ENCODE measurements at places on chromosomes 16 and 17.

DNA sequence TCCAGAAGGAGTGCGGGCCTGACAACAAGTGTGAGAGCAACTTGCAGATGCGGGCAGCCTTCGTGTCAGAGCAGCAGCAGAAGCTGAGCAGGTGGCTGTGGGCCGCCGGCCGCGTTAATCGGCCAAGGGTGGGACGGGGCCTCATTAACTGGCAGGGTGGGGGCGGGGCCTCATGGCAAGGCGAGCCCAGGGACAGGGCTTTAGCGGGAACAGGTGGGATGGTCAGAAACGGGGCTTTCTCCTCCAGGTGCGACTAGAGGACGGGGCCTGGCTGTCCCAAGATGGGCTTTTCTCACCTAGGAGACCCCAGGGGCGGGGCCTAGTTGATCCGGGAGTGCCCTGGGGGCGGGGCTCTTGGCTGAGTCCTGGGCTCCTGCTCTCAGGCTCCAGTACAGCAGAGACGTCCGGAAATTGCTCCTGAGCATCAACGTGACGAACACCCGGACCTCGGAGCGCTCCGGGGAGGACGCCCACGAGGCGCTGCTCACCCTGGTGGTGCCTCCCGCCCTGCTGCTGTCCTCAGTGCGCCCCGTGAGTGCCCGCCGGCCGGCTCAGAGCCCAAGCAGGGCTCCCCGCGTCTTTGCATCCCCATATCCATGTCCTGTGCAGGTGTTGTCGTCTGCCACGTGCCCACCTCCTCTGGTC, 18.4 kb upstream of the PDK2 start:
- no peak for DNase-seq

DNA sequence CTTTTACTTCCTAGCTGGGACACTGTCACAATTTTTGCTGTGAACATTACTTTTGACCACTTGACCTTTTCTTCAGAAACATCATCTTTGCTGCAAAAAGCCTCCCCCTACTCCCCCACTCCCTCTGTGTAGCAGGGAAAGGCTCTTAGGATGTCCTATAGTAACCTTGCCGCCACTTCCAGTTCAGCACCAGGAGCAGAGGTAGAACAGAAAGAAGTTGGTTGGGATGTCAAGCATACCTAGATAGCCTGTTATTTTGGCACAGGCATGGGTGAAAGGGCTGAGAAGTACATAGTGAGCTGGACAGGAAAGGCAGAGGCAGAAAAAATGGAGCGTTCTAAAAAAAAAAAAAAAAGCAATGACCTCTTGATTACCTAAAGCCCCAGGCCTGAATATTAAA, 31.3 kb downstream of the SMIM36 start:
- no peak for DNase-seq

- no peak for DNase-seq
Measured at GRCh38 chr16:14232106-14232864, 161.2 kb downstream of the MRTFB start.

DNA sequence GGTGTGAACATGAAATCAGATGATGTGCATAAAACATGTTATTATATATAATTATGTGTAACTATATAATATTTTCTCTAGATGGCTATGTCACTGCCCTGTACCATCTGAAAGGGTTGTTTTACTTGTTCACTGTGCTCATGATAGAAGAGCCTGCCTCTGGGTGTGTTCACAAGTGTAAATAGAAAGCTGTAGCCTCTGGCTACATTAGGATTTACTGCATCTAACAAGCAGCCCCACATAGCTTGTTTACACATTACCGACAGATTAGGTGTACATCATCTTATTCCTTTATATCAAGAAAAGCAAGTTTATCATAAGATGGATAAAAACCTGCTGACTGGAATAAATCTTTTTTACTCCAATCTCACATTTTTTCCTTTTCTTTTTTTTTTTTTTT, 46.1 kb downstream of the CHD9 start:
- no peak for DNase-seq

DNA sequence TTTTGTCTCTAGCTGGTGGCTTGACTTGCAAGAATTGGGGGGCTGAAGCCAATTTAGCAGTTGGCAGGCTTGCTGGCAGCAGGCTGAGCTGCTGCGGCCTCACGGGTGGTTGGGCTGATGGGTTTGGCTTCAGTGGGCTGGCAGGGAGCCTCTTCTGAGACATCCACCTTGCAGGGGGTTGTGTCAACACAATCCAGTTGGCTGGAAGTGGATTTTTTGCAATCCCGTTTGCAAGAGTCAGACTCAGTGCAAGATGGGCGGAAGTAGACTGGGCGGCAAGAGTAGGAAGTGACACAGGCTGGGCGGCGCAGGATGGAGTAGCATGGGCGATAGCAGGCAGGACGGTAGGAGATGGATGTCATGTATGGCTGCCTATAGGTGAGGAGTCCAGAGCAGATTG, 1.5 kb downstream of the KRTAP16-1 start:
- no peak for DNase-seq

- peak; percentile 61 for DNase-seq
Measured at GRCh38 chr16:1770328-1771187, 785 bp downstream of the NME3 start.

DNA sequence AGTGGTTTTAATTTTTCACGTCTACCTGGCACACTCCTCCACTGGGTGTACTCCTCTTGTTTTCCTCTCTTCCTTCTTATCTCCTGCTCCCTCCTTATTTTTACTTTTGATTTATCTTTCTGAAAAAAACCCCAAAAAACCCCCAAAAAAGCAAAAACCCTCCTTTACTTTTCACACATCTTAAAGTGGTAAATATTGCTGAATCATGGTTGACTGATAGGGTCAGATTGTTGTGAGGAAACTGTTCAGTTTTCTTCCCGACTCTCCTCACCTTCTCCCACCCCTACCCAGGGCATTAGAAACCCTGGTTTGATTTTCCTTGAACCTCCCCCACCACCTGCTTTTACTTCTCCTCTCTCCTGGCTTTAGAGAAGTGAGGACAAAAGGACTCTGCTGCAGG, 25.4 kb downstream of the ARHGAP44 start:
- no peak for DNase-seq

- no peak for DNase-seq
Measured at GRCh38 chr17:69061721-69062556, 1.2 kb upstream of the ABCA9 start.

- no peak for DNase-seq
Measured at GRCh38 chr17:70658317-70658716, 489.0 kb downstream of the KCNJ2 start.

DNA sequence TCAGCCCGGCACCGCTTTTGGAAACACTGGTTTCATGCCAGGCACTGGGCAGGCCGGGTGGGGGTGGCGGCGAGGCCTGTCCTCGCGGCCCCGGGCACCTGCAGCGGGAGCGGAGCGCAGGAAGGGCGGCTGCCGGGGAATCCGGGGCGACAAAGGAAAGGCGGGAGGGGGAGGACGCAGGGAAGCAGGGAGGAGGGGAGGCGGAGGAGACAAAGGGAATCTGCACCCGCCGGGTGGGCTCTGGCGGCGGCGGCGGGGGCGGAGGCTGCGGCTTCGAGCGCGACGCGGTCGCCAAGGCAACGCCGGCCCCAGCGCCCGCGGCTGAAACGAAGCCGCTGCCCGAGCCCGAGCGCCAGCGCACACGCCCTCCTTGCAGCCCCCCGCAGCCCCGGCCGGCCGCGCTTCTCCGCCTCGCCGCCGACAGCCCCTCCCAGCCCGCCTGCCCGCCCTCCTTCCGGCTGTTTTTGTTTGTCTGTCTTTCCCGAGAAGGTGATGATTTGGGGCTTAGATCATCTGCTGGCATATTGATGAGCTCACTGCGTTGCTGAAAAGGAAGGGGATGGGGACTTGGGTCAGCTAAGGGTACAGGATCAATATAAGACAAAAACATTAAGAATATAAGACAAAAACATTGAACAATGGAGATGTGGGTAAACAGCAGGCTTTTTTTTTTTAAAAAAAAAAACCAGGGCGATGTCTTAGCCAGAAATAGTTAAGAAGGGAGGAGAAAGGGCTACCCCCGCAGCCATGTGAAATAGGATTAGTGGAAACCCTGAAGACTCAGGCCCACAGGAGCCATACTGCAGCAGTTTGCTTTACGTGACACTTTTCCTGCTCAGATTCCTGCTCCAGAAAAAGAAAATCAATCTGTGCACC, 32.7 kb downstream of the CDK5R1 start:
- peak; percentile 52 for DNase-seq

DNA sequence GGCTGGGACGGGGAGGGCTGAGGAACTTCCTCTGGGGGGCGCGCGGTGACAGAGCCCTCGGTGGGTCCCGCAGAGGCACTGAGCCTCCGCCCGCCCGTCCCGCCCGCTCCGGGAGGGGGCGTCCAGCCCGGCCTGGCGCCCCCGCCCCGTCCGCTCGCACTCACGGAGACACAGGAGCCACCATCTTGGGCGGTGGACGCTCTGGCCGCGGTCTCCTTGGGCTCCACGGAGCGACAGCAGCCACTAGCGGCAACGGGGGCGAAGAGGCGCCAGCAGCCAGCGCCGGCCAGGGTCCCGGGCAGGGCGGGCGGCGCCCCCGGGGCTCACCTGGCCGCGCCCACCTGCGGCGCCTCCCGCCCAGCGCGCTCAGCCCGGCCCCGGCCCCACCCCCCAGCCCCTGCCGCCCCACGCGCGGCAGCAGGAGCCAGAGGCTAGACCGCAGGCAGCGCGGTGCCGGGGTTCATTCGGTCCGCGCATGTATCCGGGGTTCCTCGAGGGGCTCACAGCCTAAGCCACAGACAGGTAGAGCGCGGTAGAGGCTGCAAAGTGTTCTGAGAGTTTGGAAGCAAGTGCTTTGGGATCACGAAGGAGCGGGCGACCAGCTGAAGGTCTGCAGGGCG, at the start of gene C17orf113:
TSS of gene C17orf113 (minus strand) at position 209 of the 620 bp plus-strand sequence. CDS start 7,225 bp downstream, outside the sequence.
- DNase-seq, result peak; percentile 14

DNA sequence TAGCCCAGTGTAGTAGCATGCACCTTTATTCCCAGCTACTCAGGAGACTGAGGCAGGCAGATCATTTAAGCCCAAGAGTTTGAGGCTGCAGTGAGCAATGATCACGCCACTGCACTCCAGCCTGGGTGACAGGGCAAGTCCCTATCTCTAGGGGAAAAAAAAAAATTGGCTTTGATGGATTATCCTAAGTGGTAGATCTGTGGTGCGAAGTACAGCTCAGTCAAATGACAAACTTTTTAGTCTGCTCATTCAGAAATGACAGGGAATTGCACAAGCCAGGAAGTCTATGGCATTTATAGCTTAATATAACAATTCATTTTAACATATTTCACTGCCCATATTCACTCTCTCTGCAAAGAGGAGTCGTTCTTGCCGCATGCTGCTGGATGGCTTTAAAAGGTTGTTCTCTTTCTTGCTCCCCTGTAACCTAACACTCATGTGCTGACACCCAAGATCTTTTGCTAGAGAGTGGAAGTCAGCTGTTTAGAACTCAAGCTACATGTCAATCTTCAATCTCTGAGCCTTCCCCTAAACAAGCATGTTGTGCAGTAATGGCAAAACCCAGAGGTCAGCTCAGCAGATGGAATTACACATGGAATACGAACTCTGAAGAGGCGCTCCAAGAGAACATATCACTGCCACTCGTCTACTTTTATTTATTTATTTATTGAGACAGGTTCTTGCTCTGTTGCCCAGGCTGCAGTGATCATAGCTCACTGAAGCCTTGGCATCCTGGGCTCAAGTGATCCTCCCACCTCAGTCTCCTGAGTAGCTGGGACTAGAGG, 32.8 kb downstream of the RNF157 start:
- DNase-seq, result no peak

DNA sequence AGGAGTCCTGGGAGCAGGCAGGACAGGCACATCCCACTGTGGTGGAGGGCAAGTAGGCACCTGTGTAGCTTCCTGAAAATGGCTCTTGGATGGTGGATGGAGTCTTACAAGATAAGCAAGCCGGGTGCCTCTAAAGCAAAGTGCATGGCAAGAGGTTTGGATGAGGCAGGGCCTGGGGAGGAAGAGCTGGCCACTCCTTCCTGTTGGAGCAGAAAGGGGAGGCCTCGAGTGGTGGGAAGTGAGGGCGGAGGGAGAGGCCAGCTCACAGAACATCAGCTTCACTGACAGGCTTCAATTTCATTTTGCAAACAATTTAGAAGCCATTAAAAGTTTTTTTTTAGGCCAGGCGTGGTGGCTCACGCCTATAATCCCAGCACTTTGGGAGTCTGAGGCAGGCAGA, 31.0 kb downstream of the CD300A start:
- DNase-seq, result no peak

DNA sequence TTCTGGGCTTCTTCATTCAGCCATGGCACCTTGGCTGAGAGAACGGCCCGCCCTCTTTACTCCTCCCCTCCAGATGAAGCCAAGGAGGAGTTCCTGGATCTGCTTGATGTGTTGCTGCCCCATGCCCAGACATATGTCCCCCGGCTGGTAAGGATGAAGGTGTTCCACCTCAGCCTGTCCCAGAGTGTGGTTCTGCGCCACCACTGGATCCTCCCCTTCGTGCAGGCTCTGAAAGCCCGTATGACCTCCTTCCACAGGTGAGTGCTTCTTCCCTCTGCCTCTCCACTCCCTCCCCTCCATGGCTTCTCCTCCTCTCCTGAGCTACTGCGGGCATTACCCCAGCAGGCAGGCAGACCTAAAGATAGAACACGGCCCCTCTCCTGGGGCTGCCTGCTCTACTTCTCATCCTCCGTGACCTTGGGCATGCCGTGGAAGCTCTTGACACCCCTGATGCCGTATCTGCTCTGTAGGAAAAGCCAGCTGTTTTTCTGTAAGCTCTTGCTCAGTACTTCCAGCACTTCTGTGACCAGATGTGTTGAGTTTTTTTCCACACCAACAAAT, 8.7 kb downstream of the USB1 start:
- DNase-seq, result no peak

DNA sequence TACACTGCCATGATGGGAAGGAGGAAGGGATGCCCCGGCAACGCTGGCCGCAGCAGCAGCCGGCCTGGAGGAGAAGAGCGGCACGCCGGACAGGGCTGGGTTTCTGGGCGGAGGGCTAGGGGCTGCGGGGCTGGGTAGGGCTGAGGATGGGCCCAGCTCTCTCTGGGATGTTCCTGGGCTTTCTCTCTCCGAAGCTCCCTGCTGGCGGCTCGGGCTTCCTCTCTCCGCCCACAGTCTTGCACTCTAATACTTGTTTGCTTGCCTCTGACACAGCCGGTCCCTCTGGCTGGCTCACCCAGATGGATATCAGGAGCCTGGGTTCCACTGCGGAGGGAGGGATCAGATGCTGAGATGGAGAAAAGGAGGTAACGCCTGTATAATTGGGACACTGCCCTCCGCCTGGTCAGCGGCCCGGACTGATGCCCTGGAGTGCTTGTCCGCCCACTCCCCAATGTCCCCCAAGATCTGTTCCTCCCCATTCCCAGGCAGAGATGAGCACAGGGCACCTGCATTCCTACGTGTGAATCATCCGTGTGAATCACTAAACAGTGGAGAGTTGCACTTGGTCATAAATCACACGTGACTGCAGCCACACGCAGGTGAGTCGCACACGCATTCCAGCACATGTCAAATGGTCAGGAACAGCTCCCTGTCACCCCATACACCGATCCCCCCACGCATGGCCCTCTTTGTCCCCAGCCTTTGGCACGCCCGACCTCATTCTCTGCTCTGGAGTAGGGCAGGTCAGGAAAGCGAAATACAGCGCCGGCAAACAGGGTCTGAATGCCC, at the start of gene ALOXE3:
TSS of gene ALOXE3 (minus strand) at position 535 of the 789 bp plus-strand sequence. CDS start at position 11, 524 bp downstream.
- no peak for DNase-seq

DNA sequence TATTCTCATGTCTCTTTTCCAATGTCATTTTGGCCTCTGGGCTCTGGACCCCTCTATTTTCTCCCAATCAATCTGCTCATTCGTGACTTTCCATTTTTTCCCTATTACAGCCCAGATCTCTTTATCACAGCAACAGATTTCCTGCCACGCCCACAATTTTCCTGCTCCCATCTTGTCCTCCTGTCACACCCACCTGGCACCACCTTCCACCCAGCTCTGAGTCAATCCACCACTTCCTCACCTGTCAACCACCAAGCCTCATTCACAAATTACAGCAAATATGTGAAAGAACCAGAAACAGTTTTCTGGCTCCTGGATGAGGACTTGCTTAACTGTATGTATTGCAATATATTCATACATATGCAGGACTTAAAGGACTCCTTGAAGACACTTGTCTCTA, 311.3 kb downstream of the GRIN2A start:
- no peak for DNase-seq

Measured in stimulated activated CD8-positive, alpha-beta memory T cell treated with anti-CD3 and anti-CD28 coated beads, Interleukin-15, amount 100 ng/mL, for 48 hours (primary cell).